Fibroblast of upper back skin (primary cell): ENCODE measurements at places on chromosomes 2 and 18.

DNA sequence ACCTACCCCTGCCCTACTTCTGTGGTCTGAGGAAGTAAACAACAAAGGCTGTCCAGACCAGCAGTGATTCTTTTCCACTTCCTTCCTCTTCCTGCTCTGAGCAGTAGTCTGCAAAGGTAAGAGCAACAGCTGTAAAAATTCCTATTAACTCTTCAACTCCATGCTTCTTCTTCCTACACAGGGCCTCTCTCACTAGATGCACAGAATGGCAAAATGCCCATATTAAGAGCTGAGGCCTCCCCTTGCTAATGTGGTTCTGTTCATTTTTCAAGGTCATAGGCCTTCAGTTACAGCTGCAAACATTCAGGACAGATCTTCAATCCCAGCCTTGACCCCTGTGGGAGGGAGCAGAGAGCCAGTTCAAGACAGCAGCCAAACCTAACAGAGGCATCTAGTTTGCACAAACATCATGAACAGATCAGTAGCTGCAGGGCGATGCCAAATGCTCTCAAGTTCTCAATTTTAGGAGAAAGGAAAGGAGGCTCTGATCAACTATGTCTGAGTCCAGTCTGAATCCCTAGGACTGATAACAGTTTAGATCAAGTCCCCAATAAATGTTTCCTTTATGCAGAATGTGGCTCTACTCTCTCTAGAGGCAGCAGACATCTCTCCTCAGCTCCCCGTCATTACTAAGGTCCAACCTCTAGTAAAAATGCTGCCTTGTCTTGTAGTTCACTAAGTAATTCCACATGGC lies 20.9 kb downstream of the SLC40A1 start:
- DNase-seq, result no peak

- peak; percentile 10 for DNase-seq
Observed at GRCh38 chr2:206790311-206790935, 25.0 kb downstream of the FASTKD2 start.

DNA sequence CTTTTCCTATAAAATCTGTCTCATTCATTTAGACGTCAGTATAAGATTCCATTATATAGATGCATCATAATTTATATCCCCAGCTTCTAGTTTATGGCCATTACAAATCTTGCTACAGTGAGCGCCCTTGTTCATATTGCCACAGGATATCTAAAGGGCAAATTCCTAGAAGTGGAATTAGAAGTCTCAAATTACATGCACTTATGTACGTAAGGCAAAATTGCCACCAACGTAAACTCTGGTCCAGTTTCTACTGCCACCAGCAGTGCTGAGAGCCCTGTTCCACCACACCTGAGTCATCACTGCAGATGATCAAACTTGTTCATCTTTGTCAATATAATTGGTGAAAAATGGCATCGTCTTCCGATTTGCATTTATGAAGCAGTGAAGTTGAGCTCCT lies 90.9 kb upstream of the ID2 start:
- no peak for DNase-seq

DNA sequence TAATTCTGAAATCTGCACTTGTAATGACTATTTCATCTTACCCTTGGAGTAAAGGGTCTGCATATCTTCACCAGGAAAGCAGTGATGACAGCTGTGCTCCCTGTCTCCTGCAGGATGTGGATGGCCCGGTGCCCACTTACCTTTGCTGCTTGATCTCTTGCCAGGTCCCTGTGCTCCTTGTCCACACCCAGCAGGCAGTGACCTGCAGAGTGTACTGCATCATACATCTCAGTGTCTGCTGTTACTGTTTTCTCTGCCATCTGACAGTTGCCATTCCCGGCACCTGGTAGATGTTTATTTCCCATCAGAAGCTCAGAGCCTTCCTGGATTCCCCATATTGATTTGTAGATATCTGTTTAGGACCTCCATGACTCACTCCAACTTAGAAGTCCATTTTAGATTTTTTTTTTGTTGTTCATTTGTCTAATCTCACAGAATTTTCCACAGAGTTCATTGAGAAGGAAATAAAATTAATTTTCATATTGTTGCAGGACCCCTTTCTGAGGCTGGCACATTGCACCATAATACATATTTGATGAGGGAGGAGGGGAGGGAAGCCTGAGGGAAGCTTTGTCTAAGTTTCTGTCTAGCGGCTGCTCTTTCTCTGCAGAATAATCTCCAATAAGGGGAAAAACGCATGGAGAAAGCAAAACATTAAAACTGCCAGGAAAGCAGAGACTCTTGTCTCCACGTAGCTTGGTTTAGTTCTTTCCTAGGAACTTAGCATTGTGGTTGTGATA lies 697.5 kb upstream of the RAB6C start:
- no peak for DNase-seq

DNA sequence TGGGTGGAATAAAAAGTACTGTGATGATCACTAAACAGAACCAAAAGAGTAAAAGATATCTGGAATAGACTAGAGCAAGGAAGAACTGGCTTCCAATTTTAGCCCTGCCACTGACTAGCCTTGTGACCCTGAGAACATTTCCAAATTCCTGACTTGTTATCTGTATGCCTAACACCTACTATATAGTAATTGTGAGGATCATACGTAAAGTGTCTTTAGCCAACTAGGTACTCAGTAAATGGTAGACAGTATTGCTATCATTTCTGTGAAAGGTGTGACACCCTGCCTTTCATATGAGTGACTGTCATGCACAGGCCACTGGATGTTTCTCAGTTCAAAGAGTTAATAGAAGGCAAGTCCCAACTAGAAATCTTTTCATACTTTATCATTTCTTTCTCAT lies 29.8 kb downstream of the CYTIP start:
- no peak for DNase-seq

GRCh38 chr2:53829273-53829979 lies 30.3 kb downstream of the GPR75 start:
- DNase-seq, result no peak

GRCh38 chr2:179654806-179655205 lies 206.6 kb downstream of the ZNF385B start:
- DNase-seq, result no peak

DNA sequence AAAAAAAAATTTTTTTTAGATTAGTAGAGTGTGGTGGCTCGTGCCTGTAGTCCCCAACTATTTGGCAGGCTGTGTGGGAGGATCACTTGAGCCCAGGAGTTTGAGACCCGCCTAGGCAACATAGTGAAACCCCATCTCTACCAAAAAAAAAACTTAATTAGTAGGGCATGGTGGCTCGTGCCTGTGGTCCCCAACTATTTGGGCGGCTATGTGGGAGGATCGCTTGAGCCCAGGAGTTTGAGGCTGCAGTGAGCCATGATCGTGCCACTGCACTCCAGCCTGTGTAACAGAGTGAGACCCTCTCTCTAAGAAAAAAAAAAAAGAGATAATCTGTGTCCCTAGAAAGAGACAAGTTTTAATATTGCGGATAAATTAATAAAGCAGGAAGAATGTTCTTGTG lies 8.8 kb downstream of the GPR55 start:
- no peak for DNase-seq

GRCh38 chr18:41666231-41666630 lies 288.8 kb upstream of the PIK3C3 start:
- no peak for DNase-seq

DNA sequence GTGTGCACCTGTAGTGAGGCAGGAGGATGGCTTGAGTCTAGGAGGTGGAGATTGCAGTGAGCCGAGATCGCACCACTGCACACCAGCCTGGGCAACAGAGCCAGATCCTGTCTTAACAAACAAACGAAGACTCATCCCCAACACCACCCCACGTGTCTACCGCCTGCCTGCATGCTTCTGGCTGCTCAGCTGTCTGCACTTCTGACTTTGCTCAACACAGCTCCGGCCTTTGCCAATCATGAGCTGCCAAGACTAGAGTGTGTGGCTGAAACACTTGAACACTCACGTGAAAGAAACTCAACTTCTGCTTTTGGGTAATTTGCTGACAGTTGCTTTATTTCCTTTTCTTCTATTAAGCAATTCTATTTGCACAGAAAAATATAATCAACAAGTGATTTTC lies 32.1 kb upstream of the SP3 start:
- peak; percentile 41 for DNase-seq

- no peak for DNase-seq
Observed at GRCh38 chr2:33099989-33100388, 153.2 kb downstream of the LTBP1 start.

DNA sequence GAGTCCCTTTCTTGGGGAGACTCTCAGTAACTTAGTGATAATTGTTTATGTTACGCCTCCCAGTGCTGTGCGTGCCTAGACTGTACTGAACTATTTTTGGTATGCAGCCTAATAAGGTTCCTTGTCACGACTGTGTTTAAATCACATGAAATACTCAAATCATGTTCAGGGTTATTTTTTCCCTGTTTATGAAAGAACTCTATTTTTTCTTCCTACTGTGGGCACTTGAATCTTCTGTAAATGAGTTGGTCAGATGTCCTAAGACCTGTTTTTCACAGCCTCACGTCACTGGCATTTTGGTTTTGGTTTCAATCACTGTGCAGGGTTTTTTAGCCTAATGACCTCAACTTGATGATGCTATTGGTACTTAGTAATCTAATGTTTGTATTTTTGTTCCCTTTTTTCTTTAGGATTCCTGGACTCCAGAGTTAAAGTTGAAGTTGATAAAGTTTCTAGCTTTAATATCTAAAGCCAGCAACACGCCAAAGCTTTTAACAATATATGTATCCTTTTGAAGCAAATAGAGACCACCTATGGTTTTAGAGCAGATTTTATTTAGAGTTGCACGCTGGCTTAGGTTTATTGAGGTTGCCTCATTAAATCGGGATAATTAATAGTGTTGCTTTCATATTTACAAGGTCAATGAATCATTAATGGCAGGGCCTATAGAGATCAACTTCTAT lies 24.0 kb downstream of the ARMC9 start:
- DNase-seq, result no peak

DNA sequence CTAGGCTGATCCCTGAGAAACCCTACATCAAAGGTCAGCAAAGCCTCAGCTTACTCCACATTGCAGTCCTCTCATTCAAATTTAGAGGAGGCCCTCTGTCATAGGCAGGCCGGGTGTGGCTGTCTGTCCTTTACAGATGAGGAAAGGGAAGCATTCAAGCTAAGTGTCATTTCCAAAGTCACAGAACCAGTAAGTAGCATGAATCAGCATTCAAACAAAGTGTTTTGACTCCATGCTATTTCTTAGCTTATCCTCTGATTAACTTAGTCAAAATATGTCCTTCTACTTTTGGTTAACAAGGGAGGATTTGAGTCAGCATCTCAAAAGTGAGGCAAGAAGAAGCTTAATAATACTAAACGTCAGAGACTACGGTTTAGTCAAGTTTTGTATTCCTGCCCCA lies 409.0 kb upstream of the POU3F3 start:
- DNase-seq, result no peak
